ENCODE measurements at places on chromosomes 6 and 20.
A peak's percentile ranks its signal among the peaks of the same experiment; 100 is the strongest.

DNA sequence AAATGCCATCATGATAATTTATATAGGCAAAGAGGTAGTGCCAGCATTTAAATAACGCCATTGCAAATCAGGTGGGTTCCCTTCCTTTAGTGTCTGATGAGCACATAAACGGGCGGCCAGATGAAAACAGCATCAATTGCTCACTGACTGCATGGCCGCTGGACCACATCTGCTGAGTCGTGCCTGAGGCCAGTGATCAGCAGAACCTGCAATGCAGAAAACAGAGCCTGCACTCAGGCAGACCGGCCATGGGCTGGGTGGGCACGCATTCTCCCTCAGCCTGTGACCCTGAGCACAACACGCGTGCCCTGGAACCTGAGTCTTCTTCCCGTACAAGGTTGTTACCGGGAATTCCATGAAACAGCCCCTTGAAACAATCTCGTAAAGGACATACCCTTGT lies 144.0 kb upstream of the THBS2 start:
- no peak for DNase-seq

DNA sequence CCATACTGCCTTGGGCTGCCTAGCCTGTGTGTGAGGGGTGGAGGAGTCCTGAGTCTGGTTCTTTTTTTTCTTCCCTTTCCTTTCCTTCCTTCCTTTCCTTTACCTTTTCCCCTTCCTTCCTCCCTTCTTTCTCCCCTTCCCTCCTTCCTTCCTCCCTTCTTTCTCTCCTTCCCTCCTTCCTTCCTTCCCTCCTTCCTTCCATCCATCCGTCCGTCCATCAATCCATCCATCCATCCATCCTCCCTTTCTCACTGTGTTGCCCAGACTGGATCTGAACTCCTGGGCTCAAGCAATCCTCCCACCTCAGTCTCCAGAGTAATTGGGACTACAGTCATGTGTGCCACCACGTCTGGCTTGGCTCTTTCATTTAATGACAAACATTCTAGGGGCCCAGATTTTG lies 750.7 kb upstream of the CHD6 start:
- no peak for DNase-seq

DNA sequence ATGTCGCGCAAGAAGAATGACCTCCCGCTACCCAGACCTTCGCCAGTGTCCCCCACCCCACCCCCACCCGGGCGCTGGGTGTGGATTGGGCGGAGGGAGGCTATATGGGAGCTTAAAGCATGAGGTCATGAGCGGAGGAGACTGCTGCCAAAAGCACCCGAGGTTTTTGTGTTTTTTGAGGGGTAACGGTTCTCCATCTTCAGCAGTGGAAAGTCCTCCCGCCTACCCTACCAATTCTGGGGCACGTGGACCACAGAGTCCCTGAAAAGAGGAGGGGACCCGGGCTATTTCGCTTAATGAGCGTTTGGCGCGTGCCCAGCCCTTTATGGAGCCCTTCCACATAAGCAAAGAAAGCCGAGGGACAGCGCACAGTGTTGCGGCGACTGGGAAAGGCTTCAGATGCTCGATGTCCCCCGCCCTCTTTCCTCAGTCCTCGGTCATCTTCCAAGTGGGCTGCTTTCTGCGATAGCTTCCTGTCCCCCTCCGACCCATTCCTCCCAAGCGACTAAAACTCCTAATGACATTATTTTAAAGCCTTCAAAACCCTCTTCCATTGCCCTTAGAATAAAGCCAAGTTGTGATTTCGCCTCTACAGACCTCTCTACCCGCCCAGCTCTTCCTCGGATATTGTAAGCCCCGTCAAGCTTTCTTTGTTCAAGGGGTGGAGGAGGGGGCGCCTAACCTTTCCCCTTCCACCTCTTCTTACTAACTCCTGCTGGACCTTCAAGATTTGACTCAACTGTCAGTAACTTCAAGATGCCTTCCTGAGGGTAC lies 2.1 kb upstream of the TRERF1 start:
- DNase-seq = peak; percentile 44

DNA sequence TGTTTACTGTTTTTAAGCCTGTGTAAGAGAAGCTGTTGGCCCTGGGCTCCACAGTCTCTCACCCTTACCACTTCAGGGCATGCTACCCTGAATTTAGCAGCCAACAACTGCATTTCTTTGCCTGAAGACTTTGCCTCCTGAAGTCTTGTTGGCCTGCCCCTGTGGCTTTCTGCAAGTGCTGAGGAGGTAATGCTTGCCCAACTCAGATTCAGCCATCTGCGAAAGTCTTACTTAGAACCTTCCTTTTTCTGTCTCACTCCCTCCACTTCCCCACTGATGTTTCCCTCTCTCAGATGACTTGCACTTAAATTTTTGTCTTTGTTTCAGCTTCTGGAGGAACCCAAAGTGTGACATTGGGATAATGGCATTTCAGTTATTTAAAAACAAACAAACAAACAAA lies 11.8 kb upstream of the IBTK start:
- no peak for DNase-seq

DNA sequence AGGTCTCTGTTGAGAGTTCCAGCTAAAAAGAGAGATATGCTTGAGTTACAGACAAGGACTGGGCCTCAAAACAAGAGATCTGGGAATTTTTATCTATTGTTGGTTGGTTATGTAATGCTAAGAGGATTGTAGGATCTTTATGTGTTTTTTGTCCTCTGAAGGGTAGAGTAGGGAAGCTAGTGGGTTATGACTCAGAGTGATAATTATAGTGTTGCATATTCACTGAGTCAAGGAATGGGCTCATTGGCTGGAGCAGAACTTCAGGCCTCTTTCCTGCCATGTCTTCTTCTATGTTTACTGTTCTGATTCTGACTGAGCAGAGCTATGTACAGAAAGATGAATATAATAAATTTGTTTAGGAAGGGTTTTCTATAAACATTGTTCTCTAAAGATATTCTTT lies 66.1 kb upstream of the NOX3 start:
- DNase-seq = no peak

DNA sequence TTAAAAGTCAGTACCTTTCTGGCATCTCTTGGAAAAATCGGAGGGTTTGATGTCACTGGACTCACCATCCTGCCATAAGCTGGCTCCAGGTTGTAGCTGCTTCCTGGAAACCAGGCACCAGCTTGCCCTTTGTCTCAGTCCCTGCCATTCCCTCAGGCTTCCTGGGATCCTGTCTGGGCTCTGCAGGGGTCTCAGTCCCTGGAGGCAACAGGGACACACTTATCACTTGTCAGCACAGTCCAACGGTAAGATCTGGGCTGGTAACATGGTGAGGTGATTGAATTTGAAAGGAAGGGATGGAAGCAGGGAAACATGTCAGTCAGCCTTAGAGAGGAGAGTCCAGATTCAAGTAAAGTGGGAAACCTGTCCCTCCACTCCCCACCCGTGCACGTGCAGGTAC lies 147.6 kb upstream of the ECI2 start:
- no peak for DNase-seq

- DNase-seq = no peak
Observed at GRCh38 chr20:20956513-20956931, 149.6 kb downstream of the LINC00237 start.

DNA sequence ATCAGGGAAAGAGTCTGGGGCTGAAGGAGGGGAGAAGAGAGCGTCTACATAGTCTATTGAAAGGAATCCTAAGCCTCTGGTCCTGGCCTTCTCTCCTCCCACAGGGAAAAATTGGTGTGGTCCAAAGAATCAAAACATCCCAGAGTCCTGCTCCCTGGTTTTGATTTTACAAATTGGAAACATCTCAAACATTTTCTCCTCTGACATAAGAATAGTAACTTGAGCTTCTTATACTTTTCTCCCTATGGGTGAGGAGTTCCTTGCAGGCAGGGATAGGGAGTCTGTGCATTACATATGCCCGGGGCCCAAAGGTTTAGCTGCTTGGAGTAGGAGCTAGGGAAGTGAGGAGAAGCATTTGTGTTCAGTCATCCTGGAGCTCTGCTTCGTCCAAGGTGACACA lies 120.0 kb upstream of the GGTLC1 start:
- no peak for DNase-seq

DNA sequence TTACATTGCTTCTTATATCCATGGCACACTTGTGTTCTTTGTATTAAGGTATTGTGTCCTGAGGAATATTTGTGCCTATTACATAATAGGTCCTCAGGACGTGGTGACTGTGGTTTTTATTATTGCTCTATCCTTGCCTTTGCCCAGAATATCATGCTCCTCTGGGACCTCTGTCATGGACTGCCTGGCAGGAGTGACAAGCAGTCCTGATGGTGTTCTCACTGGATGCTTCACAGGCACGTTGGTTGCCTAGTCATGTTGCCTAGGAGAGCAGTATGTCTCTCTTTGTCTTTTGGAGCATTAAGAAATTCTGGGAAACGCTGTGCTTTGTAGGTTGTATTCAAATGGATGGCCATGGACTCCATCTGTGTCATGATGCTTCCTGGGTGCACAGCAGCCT lies 24.7 kb upstream of the MROH8 start:
- no peak for DNase-seq

DNA sequence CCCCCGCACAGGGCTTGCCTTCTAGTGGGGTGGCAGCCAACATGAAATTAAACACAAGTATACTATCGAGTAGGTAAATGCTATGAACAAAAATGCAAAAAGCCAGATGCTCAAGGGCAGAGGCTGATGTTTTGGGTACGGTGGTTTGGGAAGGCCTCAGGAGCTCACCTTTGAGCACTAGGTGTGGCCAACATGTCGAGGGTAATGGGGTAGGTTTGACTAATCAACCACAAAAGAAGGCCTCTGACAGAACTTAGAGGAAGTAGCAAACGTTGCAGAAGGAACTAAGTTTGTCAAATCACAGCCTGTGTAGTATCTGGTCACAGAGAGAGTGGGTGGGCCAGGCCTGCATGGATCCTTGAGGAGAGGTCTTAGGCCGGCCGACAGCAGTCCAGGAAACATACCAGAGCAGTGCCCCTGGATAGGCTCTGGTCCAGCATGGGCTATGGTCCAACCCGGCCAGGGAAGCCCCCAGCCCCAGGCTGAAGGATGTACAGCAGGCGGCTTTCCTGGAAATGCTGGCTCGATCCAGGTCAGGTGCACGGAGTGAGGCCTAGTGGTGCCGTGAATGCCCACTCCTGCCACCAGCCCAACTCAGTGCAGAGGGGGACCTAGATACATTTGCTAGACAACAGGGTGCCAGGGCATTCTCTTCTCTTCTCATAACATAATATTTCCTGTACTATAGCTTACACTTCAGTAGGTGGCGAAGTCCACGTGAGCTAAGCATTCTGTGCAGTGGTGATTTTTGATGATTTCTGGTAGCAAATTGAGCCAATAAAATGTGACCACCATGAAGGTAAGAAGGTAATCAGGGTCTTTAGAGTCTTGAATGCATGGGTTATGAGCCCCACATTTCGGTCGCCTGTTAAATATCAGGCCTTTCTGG lies 56.3 kb upstream of the CD93 start:
- peak; percentile 79 for DNase-seq

- DNase-seq = no peak
Observed at GRCh38 chr20:16485401-16485800, 87.8 kb downstream of the KIF16B start.

DNA sequence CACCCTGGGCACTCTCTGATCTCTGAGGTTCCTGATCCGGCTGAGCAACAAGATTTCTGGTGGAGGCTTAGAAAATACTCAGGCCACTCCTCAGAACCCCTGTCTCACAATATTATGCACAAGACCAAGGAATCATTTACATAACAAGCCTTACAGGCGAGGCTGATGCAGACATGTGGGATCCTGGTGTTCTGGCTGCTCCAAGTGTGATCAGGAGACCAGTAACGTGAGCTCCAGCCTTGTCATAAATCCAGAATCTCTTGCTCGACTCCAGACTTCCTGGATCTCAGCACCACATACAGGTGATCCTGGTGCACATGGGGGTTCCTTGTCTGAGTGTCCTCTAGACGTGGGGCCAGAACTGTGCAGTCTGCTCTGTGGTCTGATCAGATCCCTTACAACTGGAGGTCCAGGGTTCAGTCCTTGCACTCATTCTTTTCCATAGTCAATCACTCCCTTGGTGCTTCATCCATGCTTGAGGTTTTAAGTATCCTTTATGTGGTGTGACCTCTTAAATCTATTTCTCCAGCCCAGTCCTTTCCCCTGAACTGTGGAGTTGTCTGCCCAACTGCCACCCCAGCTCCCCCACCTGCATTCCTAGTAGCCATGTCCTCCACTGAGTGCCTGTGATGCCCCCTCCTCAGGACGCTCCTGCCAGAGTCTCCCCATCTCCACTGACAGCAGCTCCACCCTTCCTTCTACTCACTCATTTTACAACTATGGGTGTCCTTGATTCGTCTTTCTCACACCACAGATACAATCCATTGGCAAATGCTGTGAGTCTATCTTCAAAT lies 5.1 kb downstream of the HLA-C start:
- DNase-seq = peak; percentile 33

- DNase-seq = peak; percentile 28
Observed at GRCh38 chr20:34600892-34601653, 42.6 kb downstream of the MAP1LC3A start.

DNA sequence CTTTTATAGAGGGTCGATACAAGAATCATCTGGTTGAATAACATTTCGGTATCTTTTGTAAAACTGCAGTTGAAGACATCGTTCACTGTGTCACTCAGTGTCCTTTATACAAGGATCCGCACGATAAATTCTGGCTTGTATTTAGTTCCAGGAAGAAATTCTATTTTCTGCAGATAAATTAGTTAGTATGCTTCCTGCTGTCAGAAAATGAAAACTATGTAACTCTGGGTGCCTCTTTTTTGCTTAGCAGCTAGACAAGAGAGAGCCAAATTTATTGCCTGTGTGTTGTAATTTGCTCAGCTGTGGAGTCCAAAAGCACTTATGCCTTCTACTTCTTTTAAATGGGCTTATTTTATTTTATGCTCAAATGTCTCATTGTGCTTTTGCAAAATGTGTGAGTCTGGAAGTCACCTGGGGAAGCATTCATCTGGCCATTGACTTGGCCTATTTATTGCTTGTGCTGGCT lies 56.5 kb upstream of the KCNK16 start:
- no peak for DNase-seq

DNA sequence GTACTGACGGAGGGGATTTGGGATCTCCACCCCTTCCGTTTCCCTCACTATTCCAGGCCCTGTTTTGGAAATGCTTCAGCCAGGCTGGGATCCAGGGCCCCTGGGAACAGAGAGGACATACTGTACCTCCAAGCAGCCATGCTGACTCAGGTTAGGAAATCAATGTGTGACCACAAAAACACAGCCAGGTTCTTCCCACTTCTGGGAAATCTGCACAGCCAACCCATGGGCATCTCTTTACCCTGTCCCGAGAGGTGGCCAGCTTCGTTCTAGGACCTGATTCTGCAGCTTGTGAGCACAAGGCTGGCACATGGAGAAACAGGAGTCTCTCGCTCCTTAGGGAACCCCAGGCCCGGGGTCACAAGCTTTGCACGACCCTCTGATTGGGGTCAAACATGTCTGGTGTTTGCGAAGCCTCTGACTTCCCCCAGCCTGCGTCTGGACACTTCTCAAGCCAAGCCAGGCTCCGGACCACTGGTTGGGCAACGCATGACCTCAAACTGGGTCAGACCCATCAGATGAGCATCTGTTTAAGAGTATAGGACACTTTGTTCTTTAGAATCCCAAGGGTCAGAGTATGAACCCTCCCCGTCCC lies 8.3 kb upstream of the TTPAL start:
- DNase-seq = no peak

- DNase-seq = no peak
Observed at GRCh38 chr6:129210684-129211083, 327.7 kb downstream of the LAMA2 start.

GRCh38 chr6:150632785-150633485 lies 33.2 kb downstream of the PLEKHG1 start:
- DNase-seq = peak; percentile 47

GRCh38 chr6:139713424-139713823 lies 339.0 kb upstream of the CITED2 start:
- no peak for DNase-seq

GRCh38 chr6:126188279-126188909 lies 151.5 kb upstream of the CENPW start:
- DNase-seq = no peak

GRCh38 chr6:27868311-27868710 lies 43.9 kb downstream of the OR2B2 start:
- no peak for DNase-seq

Measured in GM12865 (cell line).